ENCODE measurements at places on chromosomes 7 and 10.

DNA sequence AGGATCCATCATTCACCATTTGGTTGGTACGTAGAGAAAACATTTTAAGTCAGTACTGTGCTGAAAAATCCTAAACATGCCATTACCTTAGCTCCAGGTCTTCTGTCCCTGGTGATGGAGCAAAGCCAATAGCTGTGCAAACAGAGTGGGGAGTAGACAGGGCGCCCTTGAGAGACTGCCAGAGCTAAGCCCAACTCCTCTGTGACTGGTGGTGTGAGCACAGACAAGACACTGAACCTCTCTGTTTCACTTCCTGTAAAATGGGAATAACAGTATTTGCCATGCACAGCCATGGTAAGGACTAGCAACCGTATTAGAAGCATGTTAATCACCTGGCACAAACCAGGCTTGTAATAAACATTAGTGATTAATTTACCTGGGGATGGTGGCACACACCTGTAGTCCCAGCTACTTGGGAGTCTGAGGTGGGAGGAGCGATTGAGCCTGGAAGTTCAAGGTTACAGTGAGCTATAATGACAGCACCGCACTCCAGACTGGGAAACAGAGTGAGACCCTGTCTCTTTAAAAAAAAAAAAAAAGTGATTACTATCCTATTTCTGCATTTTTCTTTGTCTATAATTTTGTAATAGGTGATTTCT, 28.7 kb downstream of the LYZL1 start:
- no peak for DNase-seq

DNA sequence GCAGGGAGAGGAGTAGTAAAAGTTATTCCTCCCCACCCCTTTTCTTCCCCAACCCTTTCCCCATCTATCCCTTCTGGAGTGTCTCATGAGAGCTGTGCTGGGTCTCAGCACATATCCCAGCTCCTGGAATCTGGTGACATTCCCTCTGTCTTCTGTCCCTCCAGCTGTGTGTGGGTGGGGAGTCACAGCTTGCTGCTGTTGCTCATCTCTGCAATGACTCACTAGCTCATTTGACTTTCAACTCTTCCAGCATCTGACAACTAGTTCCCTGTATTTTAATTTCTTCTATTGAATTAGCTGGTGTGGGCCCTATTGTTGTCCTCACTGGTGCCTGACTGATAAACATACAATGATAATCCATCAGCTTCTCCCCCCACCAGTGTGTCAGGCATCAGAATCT, 198.9 kb upstream of the AUTS2 start:
- DNase-seq = no peak

GRCh38 chr10:13865758-13866491, 279.2 kb downstream of the PRPF18 start:
- no peak for DNase-seq

- DNase-seq = no peak
Measured at GRCh38 chr7:55517191-55517633, 55.1 kb downstream of the VOPP1 start.

DNA sequence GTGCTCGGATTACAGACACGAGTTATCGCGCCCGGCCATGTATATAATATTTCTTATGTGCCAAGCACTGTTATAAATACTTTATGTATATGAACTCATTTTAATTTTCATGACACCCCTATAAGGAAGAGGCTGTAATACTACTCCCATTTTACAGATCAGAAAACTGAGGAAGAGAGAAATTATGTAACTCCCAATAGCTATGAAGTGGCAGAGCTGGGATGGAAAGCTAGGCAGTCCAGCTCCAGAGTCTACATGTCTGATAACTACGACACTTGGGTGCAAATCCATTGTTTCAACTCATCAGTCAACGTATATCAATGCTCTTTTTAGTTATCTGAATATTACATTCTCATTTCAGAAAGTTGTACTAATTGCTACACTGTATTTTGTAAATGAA, 17.0 kb downstream of the PDK4 start:
- DNase-seq = no peak

DNA sequence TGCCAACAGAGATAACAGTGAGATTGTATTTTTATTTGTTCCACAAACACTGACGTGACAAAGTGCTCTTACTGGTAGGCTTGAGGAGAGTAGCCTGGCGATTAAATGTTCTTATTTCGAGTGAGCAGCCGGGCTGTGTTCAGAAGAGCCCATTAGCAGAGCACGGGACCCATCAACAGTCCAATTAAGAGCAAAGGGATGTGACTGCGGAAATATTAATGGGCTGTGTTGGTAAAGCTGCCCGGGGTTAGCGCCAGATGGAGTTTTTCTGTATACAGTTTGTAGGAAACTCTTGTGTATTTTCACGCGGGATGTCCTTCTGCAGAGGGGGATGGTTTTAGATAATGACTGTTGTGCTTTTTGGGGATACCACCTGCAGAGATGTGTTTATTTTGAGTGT, 104.3 kb downstream of the KIAA1217 start:
- no peak for DNase-seq

GRCh38 chr10:54904833-54905232, 103.8 kb upstream of the PCDH15 start:
- DNase-seq = no peak

DNA sequence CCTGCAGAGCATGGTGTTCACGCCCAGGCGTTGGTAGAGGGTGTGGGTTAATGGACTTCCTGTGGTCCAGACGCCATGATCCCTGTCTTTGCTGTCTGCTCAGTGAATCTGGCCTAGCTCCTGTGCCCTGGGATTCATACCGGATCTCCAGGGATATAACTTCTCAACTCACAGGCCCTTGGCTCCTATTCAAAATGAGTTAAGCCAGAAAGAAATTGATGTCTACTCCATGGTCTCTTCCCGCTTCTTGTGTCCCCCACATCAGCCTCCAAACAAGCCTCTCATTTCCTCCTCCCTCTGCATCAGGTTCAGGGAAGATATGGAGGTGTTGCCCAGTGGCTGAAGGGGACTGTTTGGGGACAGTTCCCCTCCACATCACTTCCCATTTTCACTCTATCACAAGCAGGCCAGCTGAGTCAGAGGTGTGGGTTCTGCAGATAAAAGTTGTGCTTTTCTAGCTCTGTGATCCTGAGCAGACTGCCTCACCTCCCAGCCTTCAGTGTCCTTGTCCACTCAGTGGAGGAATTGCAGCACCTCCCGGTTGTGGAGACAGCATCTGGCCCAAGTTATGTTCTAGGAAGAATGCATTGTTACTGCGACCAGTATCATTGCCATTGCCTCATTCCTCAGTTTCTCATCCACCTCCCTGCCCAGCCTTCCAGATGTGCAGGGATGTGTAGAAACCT, 22.5 kb downstream of the AKR1E2 start:
- no peak for DNase-seq

DNA sequence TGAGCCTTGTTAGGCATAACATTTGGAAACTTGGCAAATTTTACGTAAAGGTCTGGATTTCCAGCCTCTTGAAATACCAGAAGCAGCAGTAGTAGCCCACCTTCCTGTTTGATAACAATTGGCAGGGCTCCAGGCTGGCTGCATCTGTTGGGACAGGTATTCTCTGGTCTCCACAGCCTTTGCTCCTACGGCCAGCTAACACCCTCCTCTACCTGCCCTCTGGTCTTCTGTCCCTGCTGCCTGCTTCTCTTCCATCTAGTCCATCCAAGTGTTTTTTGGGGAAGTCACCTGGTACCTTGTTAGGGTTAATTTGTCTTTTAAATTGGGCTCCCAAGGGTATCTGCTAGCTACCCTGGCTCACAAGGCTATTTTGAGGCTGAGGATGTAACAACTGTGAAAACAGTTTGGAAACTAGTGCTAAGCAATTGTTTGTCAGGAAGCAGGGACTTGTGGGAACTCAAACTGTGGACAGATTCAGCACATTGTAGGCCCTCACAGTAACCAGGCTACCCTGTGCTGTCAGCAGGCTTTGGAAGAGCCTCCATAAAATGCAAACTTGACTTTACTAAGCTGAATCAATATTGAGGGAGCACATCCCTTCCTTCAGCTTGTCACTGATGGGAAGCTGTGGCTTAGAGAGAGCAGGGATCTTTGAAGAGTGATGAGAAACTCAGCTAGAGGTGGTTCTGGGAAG, 8.5 kb downstream of the RPS24 start:
- no peak for DNase-seq

- DNase-seq = no peak
Measured at GRCh38 chr10:51878695-51879094, 179.3 kb upstream of the CSTF2T start.

GRCh38 chr10:101293007-101293723, 60.8 kb upstream of the BTRC start:
- no peak for DNase-seq

- no peak for DNase-seq
Measured at GRCh38 chr7:147411096-147411495, 1179.5 kb upstream of the C7orf33 start.

GRCh38 chr10:95287281-95287680, 3.5 kb downstream of the PDLIM1 start:
- DNase-seq = no peak

GRCh38 chr7:90216080-90216674, 4.6 kb downstream of the STEAP2 start:
- DNase-seq = no peak

DNA sequence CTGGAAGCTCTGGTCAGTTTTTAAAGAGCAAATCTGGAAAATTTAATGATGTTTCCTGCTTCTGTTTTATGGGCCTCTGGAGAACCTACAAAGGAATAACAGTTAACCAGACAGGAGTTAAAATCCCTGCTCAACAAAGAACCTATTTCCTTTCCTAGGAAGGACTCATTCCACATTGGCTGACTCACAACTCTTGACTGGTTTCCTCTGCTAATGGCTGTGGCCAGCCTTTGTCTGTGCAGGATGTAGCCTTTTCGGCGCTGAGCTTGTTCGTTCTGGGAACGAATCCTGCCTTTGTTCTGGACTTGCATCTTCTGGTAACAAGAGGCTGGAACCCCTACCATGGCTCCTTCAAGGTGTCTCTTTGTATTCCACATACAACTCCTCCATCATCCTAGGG, 112.8 kb upstream of the PDCD4 start:
- no peak for DNase-seq

GRCh38 chr10:9274206-9274755, 1219.8 kb downstream of the GATA3 start:
- DNase-seq = no peak

DNA sequence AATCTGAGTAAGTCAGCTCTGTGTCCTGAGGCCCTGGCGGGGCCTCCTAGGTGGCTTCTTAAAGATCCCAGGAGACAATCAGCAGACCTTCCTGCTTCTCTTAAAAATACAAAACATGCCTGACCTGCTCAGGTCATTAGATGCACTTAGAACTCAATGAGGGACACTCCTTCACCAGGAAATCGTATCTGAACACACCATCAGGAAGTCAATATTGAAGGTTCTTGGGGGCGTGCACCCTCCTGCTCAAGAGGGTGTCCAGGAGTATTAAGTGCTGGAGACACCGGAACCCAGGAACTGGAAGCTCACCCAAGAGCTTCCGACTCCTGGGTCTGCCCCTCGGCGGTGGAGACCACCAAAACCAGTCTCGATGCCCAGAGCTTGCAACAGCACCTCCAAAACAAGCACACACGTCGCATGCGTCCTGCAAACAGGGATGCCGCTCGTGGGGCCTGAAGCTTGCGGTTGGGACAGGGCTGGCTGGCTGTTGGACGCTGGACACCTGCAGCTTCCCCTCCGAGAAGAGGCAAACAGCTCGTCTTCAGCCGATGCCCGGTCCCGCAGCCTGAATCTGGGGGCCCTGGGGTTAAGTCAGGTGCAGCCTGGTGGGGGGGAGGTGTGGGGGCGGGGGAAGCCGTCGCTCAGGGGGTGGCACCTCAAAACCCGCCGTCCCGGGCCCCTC, 803 bp downstream of the RAPGEF5 start:
- DNase-seq = no peak

DNA sequence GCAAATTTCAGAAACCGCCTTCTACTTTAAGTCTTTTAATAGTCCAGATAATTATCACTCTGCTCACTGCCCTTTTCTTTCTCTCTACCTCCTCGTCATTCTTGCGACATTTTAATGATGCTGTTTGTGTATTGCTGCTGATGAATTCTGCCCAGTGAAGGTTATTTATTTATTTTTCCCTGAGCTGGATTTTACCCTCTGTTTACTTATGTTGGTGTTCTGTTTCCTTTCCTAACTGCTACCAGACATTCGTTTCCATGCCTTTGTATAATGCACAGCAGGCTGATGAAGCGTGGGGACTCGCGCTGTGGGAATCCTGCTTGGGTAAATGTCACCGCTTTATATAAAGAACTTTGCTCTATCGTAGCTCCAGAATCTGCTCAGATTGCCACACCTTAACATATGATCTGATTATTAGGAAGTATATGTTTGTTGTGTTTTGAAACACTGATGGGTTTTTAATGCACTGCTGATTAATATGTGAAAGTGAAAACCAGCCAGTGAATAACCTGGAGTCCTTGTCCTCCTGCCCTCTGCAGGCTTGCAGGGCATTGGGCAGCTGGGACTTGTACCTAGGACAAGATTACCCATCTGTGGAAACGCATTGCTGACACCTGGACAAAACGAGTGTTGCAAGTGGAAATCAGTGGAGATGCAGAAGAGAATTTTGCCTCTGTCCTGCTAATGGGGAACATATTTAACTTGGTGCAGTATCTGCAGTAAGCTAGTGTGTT, 291.5 kb downstream of the SDK1 start:
- no peak for DNase-seq
